ENCODE measurements at places on chromosomes 5 and 9. TPM values are rescaled to one million over a fixed set of nuclear protein-coding genes. Genes with fewer than 3 reads are reported as not detected.

CYLC2 gene
- not detected for total RNA-seq

GRCh38 chr5:73471654-73472053 lies 23.1 kb upstream of the FOXD1 start:
- no peak for DNase-seq

- DNase-seq = no peak
Observed at GRCh38 chr5:8845296-8845695, 700.6 kb downstream of the SEMA5A start.

DNA sequence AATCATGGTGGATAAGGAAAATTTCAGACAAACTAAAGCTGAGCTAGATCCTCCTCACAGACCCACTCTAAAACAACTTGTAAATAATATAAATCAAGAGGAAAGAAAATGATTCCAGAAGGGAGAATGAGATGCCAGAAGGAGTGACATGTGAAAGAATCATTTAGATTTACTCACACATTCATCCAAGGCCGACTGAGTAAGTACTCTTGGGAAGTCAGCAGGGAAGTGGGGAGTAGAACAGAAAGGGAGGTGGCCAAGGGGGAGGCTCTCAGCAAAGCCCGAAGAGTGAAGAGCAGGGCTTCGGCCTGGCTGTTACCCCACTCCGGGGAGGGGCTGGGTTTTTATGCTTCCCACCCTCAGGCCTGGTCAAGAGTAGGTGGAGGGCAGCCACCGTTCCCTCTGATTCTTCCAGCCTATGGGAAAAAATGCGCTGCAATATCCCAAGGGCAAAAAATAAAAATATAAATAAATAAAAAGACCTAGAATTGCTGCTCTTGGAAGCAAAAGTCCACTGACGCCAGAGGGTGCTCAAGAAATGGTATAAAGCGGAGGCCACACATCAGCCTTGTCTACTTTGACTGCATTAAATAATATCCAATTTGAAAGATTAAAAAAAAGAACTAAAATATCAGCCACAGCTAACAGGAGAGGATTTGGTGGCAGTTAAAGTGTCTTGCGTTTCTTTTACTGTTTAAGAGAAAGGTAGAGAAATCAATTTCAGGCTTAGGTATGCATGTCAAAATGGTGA lies 110.2 kb upstream of the COL5A1 start:
- no peak for DNase-seq

DNA sequence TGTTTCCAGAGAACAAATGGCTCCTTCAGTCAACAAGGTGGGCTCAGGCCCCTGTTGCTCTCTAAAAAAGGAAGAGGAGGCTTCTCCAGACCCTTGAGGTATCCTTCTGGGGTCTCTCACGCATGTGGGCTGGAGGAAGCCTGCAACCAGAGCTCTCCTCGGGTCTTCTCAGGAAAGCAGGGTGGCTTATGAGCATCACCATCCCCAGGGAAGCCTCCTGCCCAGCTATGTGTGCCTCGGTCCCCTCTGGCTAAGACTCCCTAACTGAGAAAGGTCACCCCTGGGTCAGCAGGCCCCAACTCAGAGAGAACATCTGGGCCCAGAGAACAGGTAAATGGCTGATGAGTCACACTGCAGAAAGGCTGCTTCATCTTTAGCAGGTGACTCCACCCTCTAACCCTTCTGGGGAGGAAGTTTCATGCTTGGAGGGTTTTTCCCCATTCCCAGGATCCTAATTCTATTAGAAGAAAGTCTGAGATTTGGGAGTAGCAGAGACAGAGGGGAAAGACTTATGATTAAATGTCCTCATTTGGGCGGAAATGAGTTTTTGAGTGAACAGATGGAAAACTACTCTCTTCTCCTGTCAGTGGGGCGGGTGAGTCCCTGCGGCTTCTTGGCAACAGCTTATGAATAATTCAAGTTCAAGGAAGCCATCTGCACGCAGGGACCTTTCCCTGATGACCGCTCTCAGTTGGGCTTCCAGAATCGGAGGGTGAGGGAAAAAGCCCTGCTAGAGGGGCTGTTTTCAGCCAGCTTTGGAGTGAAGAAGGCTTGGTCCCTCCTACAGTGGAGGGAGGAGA lies 41.9 kb downstream of the TGFBI start:
- peak; percentile 57 for DNase-seq

Data from suprapubic skin (tissue), 4 donors.